IPS DF 19.7 (cell line): ENCODE measurements at places on chromosomes 7 and 10.

DNA sequence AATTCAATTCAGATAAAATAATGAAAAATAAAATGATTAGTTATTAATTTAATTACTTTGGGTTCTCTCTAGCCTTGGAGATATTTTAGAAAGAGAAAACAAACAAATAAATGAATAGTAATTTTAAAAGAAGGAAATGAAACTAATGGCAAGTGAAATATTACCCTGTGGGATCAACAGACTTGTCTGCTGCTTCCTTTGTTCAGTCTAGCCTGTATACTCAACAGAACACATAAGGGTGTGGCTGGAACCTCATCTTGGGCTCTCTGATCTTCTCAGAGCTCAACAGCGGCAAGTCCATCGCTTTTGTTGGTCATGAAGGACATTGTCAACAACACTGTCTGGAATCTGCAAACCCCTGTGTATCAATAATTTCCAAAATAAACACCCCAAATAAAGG is 904.9 kb downstream of the IPMK start:
- no peak for DNase-seq

DNA sequence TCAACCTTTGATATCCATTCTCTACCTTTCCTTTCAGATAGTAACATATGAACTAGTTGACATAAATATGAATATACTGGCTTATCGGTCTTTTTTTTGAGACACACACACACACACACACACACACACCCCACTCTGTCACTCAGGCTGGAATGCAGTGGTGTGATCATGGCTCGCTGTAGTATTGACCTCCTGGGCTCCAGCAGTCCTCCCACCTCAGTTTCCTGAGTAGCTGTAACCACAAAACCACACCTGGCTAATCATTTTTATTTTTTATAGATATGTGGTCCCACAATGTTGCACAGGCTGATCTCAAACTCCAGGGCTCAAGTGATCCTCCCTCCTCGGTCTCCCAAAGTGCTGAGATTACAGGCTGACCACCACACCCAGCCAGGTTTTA is 14.2 kb upstream of the NT5C3A start:
- no peak for DNase-seq

DNA sequence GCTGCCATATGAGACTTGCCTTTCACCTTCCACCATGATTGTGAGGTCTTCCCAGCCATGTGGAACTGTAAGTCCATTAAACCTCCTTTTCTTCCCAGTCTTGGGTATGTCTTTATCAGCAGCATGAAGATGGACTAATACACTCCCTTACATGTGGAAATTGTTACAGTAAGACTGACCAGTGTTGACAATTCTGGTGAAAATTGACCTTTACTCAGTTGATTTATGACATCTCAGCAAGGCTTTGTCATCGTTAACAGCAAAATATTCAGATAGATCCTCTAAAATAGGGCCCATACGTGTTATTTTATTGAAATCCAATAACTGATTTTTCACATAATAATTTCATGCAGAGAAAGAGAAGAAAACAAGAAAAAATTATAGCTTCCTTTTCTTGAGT is 377.9 kb upstream of the SEMA3C start:
- no peak for DNase-seq

DNA sequence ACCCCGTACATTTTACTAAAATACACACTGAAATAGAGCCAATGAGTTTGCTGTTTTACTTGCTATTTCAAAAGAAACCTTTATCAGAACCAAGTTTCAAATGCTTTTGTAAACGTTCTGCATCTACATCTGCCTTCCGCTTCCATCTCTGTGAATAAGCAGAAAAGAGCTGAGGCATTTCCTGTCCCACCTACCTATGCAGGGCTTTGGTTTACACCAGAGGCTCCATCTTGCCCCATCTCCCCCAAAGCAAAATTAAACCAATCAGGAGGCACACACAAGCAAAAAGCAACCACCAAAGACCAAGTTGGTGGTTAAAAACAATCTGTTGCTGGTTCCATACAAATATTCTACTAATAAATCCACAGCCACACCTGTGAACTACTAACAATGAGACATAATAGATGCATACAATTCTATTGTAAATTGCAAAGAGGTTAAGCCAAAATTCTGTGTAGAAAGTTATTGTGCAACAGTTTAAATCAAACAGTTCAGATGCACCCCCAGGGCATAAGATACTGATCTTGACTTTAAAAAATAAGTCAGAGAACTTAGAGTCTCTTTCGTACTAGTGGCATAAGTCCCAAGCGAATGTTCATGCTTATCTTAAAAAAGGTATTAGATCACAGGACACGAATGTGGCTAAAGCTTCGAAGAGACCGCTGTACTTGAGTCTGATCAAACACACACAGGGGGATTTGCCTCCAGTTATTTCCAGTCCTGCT is 83.9 kb downstream of the FGFR2 start:
- DNase-seq, result no peak

- no peak for DNase-seq
Observed at GRCh38 chr10:536371-536925, 153.0 kb downstream of the DIP2C start.

DNA sequence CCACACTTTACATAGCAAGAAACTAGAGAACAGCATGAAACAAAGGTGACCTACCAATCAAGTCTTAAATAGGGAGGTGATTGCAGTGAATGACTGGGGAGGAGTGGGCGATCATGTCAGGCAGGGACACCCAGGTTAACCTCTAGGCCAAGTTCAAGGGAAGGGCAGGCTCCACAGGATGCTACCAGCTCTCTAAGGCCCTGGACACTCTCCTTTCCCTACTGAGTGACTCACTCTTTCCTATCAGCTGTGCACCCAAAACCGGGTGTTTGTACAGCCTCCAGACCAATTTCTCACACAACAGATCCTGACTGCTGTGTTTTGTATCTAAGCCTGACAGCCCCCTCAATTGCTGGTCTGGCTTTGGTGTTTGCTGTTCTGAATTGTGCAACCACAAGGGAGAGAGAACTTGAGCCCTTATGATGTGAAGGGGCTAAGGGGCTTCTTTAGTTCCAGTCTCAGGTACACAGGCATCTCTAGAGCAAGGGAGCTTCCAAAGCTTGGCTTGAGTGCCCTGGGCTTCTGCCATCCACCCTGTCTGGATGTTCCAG is 107.8 kb downstream of the TBXAS1 start:
- DNase-seq, result no peak

DNA sequence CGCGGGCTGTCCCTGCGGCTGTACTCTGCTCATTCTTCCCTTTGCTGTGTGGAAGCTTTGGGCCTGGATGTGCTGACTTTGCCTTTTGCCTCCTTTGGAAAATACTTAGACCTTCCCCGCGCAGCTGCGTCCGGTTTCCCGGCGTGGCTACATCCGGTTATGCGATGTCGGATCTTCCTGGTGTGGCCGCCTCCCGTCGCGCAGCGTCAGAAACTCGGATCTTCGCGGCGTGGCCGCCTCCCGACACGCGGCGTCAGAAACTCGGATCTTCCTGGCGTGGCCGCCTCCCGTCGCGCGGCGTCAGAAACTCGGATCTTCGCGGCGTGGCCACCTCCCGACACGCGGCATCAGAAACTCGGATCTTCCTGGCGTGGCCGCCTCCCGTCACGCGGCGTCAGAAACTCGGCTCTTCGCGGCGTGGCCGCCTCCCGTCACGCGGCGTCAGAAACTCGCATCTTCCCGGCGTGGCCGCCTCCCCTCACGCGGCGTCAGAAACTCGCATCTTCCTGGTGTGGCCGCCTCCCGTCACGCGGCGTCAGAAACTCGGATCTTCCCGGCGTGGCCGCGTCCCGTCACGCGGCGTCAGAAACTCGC is 50.2 kb upstream of the SUN1 start:
- DNase-seq, result no peak

DNA sequence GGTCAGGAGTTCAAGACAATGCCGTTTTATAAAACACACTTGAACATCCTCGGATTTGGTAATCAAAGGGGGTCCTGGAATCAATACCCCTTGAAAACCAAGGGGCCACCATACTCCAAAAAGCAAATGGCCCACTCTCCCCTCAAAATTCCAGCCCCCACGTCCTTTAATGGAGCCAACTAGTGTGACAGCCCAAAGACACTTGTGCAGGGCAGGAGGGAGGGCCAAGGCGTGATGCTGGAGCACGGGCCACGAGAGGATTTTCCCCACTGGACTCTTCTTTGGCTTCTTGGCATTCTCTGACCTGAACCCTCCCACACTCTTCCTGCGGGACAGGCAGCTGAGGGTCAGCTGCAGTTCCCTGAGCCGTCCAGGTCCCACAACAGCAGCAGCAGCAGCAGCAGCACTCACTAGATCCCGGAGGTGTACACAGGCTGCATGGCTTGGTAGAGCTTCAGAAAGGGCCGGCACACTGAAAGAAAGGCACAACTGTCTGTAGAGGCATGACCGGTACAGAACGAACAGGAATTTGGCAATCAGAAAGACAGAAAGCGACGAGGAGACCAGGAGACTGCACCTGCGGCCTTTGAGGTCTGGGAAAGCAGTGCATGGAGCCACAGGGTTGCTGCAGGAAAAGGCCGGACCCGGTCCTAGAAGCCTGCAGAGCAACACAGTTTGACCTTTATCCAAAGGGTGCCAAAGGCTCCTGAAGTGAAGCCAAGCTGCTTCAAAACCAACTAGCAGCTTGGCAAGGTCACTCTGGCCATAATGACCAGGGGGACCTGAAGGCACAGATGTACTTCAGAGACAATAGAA is 168.2 kb downstream of the TNS3 start:
- no peak for DNase-seq

DNA sequence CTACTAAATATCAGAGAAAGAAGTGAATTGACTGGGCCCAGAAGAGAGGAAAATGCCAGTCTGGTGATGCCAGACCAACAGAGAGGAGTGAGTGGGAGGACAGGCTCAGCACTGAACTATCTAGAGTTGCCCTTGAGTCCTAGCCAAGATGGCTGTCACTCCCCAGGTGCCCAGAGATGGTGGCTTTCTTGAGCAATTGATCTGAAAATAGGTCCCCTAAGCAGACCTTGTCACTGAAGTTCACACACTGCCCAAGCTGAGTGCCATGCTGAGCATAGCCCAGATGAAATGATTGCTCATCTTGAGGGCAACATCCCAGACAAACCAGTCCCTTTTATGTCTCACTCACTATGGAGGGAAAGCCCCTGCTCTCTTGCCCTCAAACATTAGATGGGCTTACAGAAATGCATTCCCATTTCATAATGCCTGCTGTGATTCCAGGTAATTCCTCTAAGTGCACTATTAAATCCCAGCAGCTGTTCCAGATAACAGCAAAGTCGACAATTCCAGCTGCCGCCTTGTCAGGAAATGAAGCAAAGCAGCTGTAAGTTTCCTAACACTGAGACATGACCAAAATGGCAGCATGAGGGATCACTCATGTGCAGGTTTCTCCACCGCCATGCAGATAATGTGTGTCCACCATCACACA is 329.4 kb downstream of the KCNMA1 start:
- no peak for DNase-seq

GRCh38 chr10:122864901-122865300 is 14.5 kb downstream of the FAM24B start:
- DNase-seq, result no peak

DNA sequence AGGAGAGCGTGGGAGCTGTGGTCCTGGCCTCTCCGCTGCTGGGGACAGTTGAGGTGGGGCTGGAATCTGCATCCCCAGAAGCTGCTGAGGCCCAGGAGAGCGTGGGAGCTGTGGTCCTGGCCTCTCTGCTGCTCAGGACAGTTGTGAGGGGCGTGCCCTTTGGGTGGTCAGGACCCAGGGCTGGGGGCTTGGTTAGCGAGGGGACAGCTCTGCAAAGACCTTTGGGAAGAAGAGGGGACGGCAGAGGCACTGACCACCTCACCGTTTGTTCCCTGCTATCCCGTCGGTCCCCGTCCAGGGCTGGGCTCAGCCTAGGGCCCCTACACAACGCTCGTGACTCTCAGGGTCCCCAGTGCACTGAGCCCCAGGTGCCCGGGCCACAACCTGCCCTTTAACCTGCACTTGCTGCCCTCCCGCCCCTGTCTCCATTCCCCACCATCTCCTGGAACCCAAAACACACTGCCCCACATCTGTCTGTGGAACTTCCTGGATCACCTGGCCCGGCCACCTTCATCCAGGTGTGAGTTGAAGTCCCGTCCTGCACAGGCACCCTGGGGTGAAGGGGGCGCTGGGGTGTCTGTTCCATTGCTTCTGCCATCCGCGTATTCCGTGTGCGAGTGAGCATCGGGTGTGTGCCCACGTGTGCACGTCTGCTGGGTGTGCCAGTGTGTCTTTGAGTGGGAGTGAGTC is 14.1 kb downstream of the FOXL3 start:
- DNase-seq, result no peak

GRCh38 chr7:36013246-36014014 is 139.6 kb upstream of the EEPD1 start:
- no peak for DNase-seq
